ENCODE measurements at places on chromosomes 6 and 20.
A peak's percentile ranks its signal among the peaks of the same experiment; 100 is the strongest.

DNA sequence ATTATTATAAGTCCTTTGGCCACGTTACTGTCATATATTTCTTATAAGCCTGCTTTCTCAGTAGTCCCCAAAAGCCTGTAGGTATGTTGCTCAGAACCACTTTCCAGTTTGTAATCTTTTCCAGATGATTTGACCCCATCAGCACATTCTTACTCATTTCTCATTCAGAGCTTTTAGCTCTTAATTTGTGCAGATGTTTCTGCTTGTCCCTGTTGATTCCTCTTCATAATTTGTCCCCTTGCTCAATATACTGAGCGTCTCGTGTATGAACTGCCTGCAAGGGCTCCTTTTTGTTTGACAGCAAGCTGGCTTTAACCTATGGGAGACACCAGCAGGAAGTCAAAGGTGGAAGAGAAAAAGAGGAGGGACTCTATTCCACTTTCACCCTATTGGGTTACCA lies 733.8 kb upstream of the GJE1 start:
- no peak for DNase-seq

DNA sequence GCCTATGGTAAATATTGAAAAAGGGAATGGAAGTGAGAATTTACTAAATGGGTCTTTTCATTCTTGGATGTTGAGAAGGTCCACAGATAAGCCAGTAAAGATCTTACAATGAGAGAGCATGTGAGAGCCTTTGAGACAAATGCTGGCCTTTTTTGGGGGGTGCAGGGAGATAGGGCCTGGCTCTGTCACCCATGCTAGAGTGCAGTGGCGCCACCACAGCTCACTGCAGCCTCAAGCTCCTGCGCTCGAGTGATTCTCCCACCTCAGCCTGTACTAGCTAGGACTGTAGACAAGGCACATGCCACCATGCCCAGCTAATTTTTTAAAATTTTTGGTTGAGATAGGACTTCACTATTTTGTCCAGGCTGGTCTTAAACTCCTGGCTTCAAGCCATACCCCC lies 63.2 kb upstream of the TMEM181 start:
- no peak for DNase-seq

DNA sequence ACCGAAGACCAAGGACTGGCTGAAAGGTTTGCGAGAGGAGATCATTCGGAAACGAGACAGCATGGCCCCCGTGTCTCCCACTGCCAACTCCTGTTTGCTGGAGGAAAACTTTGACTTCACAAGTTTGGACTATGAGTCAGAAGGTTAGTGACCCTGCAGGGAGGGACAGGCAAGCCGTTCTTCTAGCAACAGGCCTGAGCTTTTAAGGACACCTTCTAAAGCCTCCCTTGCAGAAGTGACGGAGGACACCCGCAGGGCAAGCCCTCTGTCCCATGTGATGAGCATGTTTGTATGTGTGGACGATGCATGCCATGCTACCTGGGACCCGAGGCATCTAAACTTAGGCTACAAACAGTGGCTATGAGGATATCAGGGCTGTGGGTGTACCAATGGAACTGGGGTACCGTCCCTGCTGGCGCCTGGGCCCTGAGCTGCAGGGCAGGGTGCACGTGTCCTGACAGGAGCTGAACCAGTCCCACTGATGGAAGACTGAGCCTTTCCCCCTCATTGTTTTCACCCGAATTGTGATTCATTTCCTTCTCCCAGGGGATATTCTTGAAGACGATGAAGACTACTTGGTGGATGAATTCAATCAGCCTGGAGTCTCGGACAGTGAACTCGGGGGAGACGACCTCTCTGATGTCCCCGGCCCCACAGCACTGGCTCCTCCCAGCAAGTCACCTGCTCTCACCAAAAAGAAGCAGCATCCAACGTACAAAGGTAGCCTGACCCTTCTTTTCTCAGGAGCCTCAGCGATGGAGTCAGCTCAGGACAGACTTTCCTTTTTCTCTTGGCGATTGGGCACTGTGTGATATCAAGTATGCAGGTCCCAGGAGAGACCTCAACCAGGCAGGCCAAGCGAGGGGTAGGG lies 84.4 kb downstream of the SERAC1 start:
- no peak for DNase-seq

- DNase-seq, result peak; percentile 76
These were observed 9.2 kb downstream of the SLCO4A1 start for GRCh38 chr20:62651285-62652021.

DNA sequence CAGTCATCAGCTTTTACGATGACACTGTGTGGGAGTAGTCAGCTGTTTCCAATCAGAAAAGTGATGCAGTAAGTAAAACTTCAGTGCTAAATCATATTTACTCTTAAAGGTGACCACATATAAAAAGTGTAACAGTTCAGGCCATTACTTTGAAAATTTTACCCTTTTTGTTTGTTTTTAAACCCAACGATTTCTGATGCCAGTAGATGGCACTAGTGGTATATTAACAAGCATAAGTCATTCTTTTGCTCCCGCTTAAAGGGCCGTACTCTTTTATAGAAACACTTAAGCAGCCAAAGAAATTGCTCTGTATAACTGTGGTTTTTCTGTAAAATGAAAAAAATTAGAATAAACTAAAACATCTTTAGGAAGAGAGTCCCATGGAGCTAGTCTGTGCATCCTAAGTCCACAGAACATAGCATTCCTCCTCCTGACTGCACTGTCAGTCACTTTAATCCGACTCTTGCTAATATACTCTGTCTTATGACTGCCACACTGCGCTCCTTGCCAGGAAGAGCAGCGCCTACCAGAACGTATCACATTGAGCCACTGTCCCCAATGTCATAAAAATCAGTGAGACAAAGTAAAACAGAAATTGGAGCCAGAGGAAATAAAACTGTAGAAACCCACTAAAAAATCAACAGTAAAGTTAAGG lies 25.0 kb downstream of the HEBP2 start:
- peak; percentile 49 for DNase-seq

DNA sequence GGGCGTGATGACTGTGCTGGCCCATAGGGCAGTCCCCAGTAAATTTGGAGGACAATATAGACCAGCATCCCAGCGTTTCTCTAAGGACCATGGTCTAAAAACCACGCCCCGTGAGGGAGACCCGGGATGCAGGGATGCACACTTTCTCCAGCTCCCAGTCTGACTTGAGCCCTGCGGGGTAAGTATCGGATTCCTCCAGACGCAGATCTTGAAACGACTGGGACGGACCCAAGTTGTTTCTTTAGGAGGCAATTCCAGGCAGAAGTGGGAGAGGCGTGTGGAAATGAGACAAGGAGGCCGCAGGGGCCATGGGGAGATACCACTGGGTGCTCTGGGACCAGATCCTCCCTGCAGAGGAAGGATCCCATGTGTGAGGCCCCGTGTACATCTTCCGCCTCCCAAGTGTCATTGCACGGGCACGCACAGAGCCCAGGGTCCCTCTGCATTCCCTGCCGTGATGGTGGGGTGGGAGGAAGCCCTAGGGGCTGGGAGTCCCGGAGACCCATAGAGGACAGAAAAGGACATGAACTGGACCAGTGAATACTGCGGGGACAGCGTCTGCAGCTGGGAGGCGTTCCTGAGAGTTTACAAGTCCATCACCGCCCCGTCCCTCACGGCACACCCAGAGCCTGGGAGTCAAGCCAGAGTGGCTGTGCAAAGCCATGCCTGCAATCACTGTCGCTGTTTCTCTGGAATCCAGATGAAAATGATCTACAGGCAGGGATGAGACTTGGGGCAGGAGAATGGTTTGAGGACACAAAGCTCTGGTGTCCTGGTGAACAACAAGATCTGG lies 522.9 kb downstream of the CDH26 start:
- no peak for DNase-seq

GRCh38 chr20:646107-646867 lies 6.7 kb downstream of the SRXN1 start:
- no peak for DNase-seq

DNA sequence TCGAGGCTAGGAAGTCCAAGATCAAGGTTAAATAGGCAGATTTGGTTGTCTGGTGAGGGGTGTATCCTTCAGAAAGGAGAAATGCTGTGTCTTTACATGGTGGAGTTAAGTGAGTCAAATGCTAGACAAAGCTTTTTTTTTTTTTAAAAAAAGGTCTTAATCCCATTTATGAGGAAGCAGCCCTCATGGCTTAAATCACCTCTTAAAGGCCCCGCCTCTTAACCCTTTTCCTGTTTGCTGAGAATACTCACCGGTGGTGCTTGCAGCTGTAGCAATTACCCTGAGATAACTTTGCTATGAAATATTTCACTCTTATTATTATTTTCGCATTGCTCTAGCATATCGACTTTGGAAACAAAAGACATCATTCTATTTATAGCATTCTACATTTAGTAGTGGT lies 30.8 kb downstream of the FBXO30 start:
- no peak for DNase-seq

GRCh38 chr6:111406200-111406721 lies 76.8 kb downstream of the REV3L start:
- no peak for DNase-seq

All from SK-N-DZ (cell line).